ENCODE measurements at places on chromosomes 16 and 17.

DNA sequence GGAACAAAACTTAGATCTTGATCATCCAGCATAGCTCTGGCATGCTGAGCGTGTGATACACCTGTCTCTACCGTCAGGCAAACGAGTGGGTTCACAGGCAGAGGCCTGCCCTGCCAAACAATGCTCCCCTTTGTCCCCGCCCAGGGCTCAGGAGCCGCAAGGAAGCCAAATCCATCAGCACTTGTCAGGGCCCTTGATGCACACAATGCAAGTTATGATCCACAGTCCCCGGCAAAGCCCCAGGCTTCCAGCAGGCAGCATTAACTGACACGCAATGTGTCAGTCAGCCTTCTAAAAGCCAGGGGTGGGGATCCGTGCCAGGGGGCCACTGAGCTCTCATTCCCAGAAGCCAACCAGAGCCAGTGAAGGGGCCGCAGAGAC, 460.9 kb downstream of the SLC39A11 start:
- DNase-seq, result no peak

DNA sequence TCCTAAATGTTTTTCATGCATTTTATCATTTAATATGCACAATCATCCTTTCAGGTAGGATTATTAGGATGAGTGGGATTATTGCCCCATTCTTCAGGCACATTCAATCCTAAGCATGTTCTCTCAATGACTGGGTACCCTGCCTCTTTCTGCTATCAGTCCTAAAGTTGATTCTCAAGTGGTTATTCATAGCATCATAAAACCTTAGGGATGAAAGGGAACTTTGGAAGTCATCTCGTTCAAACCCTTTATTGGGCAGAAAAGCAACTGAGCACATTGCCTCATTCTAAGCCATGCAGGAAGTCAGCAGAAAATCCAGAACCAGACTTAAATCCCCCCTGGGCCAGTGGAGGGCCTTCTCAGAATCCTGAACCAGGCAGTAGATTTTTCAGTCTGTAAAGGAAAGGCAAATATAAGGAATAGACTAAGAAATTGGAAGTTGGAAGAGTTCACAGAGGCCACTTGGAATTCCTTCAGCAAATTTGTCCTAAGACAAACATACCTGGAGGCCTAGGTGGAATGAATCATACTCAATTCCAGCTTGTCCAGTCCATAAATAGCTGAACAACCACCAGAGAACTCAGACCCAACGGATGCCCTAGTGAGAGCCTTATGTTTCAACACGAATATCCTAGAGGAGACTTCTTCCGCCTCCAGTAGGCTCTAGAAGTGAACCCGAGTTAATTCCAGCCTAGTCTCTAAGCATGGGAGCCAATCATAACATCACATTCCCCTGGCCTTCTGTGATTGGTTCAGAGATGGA, 62.7 kb downstream of the IRX6 start:
- DNase-seq, result no peak

DNA sequence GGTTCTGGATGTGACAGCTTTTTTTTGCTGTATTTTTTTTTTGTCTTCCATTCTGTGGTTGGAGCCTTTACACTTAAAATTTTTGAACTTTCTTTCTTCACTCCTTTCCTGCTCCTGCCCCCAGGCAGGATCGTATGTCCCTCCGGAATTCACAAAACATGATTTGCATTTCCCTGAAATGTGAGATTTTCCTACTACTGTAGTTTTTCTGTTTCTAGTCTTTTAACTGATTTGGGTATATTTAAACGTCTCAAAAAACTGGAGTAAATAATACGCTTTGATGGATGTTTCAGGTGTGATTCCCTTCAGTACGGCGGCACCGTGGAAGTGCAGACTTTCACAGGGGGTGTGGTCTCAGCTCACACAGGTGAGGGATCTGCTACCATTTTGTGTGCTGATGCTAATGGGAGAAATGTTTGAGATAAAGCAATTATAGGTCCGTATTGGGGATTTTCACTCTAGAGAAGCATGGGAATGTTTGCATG, 686 bp downstream of the SRCAP start:
- DNase-seq, result peak; percentile 52

- no peak for DNase-seq
Observed at GRCh38 chr17:4124999-4125398, 17.8 kb downstream of the ZZEF1 start.

DNA sequence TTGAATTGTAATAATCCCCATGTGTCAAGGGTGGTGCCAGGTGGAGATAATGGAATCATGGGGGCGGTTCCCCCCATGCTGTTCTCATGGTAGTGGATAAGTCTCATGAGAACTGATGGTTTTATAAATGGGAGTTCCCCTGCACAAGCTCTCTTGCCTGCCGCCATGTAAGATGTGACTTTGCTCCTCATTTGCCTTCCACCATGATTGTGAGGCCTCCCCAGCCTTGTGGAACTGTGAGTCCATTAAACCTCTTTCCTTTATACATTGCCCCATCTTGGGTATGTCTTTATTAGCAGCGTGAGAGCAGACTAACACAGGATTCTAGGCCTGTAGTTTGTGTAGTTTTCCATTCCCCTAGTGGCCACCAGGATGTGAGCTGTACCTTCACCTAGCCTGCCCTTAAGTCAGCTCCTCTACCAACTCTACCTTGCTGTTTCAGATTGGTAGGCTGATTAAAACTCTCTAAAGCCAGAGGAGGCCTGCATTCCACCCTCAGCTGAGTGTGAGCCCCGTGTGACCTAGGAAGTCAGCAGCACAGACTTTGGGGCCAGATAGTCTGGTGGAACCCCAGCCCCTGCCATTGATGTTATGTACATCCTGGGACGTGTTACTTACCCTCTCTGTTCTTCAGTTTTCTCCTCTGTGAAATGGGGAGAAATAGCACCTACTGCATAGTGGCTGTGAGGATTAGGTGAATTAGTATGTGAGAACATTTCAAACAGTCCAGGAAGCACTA, 252.4 kb upstream of the CACNG5 start:
- no peak for DNase-seq

DNA sequence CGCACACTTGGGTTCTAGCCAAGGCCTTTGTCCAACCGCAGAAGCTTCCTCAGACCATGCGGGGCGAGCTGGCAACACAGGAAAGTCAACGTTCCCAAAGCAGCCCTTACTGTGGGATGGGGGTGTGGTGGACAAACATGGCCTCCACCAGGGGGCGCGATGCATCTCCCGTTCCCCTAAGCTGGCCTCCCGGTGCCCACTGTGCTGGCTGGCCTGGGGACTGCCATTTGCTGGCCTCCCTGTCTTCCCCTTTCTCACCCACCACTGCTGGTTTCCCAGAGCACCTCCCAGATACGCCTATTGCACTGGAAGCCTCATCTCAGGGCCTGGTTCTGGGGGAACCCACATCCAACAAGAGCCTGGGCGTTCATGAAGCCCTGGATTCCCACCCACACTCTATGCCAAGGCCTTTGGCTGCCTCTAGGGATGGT, 145.3 kb downstream of the IRF8 start:
- peak; percentile 81 for DNase-seq

GRCh38 chr17:77137111-77137510, 3.7 kb upstream of the SEC14L1 start:
- no peak for DNase-seq

- no peak for DNase-seq
Observed at GRCh38 chr17:44595216-44595775, 38.0 kb downstream of the FZD2 start.

GRCh38 chr16:88365244-88365865, 17.4 kb upstream of the ZNF469 start:
- peak; percentile 37 for DNase-seq

DNA sequence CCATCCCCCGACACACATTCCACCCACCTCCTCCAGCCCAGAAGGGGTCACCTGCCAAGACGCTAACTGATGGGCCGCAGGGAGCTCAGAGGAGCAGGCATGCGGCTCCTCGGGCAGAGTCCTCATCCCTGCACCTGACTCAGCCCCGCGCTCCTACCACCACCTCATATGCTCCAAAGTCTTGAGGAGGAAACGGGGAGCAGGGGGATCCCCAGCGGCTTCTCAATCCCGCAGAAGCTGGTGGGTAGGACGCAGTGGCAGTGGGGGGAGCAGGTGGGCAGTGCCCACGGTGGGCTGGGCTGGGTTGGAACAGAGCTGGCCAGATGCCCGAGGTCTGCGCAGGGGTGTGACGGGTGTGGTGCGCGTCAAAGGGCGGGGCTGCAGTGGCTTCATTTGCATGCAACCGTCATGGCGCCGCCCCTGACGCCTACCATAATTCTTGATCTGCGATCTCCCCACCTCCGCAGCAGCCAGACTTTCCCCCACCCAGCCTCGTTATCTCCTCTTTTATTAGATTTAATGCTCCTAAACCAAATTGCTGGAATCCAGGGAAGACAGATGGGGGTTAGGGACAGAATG, 39.0 kb upstream of the EMP2 start:
- DNase-seq, result no peak

DNA sequence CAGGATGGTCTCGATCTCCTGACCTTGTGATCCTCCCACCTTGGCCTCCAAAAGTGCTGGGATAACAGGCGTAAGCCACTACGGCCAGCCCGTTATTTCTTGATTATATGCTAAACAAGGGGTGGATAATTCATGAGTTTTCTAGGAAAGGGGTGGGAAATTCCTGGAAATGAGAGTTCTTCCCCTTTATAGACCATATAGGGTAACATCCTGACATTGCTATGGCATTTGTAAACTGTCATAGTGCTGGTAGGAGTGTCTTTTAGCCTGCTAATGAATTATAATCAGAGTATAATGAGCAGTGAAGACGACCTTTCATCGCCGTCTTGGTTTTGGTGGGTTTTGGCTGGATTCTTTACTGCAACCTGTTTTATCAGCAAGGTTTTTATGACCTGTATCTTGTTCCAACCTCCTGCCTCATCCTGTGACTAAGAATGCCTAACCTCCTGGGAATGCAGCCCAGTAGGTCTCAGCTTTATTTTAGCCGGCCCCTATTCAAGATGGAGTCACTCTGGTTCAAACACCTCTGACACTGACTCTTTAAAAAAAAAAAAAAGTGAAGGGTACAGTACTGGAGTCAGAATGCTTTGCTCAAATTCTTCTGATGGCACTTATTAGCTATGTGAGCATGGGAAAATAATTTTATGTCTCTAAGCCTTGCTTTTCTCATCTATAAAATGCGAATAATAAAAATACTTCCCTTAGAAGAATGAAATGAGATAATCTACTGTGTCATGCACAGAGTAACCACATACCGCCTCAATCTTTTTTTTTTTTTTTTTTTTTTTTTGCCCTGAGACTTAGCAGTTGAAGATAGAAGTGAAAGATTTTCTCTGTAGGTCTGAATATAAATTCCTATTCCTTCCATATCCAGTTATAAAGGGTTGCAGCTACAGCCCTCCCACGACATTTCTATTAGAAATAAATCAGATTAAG, 5.1 kb upstream of the CALCOCO2 start:
- DNase-seq, result no peak

DNA sequence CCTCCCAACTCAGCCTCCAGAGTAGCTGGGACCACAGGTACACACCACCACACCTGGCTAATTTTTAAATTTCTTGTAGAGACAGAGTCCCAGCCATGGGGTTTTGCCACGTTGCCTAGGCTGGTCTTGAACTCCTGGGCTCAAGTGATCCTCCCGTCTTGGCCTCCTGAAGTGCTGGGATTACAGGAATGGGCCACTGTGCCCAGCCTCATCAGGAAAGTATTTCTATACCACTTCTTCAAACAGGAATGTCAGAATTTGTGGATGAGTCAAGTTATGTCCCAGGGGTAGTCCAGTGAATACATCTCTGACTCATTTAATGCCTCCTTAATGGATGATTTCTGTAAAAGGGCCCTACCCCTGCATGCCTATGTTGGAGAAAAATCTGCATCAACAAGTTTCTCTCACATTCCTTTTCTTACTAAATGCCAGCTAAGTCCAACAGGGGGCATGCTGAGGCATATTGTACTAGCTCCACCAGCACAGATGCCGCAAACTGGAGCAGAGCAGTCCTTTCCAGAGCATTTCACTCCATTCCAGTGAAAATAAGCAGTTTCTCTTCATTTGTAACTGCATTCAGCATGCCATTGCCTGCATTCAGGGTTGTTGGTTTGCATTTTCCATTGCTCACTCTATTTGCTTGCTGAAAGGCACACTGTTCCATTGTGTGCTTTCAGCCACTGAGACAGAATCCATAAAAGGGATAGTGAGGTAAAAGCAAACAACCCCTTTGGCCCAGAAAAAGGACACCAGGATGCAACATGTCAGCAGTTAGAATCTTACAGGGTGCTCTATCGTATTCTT, 5.3 kb upstream of the CAVIN1 start:
- DNase-seq, result no peak

GRCh38 chr17:7156342-7156940, 22.7 kb downstream of the ASGR1 start:
- peak; percentile 22 for DNase-seq

GRCh38 chr16:11740567-11740966, 2.1 kb downstream of the TXNDC11 start:
- DNase-seq, result no peak

DNA sequence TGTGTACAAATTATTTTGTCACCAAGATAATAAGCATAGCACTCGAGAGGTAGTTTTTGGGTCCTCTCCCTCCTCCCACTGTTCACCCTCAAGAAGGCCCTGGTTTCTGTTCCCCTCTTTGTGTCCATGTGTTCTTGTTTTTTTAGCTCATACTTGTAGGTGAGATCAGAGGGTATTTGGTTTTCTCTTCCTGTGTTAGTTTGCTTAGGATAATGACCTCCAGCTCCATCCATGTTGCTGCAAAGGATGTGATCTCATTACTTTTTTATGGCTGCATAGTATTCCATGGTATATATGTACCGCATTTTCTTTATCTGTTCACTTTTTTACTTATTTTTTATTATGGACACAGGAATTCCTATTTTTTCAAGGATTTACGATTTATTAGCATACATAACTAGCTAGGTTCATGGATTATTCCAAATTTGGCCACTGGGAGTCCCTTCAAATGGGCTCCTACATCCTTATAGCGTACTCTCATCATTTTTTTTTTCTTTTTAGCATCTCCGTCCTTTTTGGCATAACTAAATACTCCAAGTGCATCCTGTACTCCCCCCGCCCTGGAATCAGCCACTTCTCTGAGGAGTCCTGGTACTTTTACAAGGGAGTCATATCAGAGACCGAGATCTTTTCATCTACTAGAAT, 7.3 kb downstream of the TADA2A start:
- no peak for DNase-seq

DNA sequence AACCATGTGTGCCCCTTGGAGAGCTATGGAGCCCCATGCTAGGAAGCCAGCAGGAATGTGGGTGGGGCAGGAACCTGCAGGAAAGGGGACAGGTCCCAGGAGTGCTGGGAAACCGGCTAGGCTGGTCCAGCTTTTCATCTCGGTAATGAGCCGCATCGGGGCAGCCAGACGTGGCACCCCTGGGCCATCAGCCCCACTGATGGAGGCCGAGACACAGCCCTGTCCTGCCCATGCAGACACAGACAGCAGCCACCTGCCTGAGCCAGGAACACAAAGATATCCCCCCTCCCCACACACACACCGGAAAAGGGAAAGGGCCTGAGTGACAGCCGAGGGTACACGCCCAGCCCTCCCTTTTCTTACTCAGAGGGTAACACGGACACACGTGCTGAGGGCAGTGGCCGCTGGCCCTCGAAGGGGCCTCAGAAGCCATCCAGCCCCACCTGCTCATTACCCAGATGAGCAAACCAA, 18.1 kb downstream of the PPL start:
- no peak for DNase-seq
